ENCODE measurements at places on chromosomes 2 and 18.

DNA sequence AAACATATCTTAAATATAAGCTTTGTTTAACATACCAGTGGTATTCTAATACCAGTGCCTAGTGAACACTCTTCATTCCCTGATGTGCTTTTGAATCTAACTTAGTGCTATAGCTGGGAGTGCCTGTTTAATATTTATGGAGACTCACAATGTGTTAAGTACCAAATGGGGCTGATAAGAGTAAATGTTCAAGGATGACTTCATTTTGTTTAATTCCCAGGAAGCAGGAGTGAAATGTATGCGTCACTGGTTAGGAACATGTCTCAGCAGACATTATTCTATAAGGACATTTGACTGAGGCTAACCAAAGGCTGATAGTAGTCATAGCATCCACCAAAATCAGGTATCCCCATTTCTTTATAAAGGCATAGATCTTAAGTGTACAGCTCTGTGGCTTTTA, 31.7 kb upstream of the LINC00305 start:
- DNase-seq: no peak

DNA sequence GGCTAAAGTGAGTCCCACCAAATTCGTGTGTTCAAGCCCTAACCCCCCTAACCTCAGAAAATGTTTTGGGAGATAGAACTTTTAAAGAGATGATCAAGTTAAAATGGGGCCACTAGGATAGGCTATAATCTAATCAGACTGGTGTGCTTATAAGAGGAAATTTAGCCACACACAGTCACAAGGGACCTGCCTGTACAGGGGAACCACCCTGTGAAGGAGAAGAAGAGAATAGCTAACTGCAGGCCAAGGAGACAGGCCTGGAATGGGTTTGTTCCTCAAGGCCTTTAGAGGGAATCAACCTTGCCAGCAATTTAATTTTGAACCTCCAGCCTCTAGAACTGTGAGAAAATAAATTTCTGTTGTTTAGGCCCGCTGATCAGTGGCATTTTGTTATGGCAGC, 36.0 kb upstream of the TANK start:
- no peak for DNase-seq

DNA sequence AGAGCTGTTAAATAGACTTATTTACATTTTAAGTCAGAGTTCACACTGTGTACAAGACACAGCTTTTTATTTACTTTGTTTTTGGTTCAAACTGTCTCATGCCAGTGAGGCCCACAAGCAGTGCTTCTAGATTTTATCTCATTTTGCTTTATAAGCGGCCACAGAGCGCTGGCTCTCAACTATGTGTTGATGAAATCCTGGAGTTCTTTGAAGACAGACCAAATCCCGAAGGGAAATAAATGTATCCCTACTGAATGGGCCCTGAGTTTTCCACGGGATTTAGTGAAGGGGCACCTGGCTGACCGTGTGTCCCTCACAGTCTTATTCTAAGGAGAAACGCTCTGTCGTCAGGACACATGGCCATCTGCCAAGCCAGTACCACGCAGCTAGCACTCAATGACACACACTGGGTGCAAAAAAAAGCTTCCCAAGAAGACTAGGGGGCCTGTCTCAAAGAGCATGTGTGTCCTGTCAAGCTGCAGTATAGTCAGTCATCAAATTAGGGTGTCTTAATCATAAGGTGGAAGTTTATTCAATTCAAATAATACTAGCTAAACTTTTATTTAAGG, 23.4 kb downstream of the LYPD1 start:
- no peak for DNase-seq

GRCh38 chr2:18527326-18527725, 33.1 kb downstream of the RDH14 start:
- no peak for DNase-seq

- DNase-seq: no peak
These were observed 256.2 kb upstream of the ZSWIM2 start for GRCh38 chr2:187105218-187105617.

DNA sequence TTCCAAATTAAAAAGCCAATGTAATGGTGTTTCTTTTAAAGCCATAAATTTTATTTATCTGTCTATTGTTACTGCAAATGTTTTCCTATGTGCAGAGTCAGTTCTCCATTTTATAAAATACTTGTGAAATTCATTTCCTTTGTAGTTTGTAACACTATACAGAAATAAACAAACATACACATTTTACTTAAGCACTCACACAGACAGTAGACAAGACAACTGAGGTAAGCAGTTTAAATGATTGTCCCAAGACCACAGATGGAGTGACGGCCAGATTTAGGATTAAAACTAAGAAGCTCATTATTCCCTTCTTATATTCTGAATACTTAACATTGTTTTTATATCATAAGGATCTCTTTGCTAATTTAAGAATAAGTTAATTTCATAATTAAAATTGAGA, 100.9 kb downstream of the BAZ2B start:
- DNase-seq: no peak

DNA sequence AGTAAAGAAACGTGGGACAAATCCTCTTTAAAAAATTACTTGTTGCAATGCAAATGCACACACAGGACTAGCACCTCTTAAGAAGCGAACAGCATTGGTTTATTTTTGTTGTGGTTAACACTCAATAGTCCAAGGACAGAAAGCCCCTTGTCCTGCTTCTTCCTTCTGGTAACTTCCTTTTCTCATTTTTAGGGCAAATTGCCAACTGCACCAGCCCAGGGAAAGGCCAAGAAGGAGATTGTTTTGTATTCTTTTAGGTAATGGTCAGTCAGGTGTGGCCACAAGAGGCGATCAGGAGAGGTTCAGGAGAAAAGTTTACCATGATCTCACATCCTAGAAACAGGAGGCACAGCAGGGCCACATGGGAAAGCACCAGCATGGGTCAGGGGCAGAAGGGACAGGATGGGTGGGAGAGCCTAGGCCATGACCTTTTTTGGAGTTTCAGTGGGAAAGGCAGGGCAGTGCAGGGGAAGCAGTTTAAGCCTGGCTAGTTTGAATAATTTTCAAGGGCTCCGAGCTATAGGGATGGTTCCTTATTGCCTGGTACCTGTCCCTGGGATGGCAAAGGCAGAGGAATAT, 73.0 kb downstream of the CHRNA1 start:
- DNase-seq: no peak

DNA sequence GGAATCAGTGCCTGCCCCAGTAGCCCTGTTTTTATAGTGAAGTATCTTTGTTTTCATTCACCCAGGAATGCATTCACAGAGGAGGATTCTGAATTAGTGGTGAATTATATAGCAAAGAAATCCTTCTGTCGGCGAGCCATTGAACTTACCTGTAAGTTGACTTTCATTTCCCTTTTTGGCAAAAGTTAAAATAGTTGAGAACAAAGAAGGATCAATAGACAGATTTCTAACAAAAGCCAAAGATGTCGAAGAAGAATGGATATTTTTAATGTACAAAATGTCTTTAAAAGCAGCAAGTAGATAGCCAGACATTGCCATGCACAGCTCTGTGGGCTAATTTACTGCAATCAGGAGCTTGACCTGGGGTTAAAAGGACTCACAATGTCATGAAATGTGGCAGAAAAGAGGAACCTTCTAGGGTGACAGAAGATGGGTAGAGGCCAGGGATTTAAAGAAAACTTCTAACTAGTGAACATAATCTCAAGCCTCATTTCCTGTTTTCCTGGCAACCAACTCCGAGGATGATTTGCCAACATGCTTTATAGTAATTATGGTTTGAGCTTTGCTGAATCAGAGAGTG, 53.8 kb upstream of the TMEM87B start:
- peak; percentile 1 for DNase-seq

GRCh38 chr2:222866358-222866960, 5.6 kb downstream of the ACSL3 start:
- no peak for DNase-seq

- no peak for DNase-seq
These were observed 98.2 kb downstream of the KCNF1 start for GRCh38 chr2:11009891-11010290.

- no peak for DNase-seq
These were observed 56.8 kb downstream of the PKDCC start for GRCh38 chr2:42104621-42105020.

- no peak for DNase-seq
These were observed 20.3 kb upstream of the XIRP2 start for GRCh38 chr2:166867874-166868514.

GRCh38 chr2:172510088-172510487, 45.8 kb upstream of the PDK1 start:
- DNase-seq: no peak

- peak; percentile 84 for DNase-seq
These were observed 15.6 kb upstream of the RIOK3 start for GRCh38 chr18:23437357-23438045.

- peak; percentile 24 for DNase-seq
These were observed 57.1 kb downstream of the RMDN2 start for GRCh38 chr2:37982147-37982582.

GRCh38 chr2:26922405-26923188, 47.8 kb upstream of the MAPRE3 start:
- peak; percentile 78 for DNase-seq

DNA sequence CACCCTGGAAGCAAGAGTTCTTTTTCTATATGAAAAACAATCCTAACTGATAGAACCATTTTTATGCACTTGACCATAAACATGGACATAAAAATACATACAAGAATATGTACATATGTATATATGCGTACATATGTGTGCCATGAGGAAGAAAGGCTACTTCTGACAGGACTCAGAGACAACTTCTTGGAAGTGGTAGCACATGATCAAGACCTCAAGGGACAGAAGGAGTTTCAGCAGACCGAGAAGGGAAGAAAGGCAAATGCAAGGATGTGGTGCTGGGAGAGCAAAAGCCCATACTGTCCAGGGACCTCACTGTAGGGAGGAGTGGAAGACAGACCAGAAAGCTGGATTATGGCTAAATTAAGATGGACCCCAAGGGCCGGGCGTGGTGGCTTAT, 11.4 kb upstream of the NPAS2 start:
- DNase-seq: no peak

All from COR-L47 (cell line).